OCI-LY7 (cell line): ENCODE measurements at places on chromosomes 12 and 14.

- no peak for DNase-seq
These were observed 149.0 kb upstream of the SEL1L start for GRCh38 chr14:81682701-81683100.

DNA sequence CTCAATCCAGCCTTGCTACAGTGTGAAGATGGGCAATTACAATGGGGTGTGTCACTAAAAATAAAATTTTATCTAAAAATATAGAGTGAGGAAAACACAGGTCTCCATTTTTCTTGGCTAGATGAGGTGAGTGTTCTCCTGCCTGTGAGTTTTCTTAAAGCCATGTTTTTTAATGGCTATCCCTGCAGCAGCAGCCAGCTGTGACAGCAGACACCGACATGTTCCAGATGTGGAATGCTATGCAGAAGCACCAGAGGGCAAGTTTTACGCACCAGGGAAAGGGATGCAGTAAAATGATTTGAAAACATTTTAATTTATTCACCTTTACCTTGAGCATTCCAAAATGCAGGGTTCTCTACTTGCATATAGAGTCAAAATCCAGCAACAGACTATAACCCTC is 577.0 kb upstream of the STXBP6 start:
- DNase-seq, result no peak

- no peak for DNase-seq
These were observed 271.1 kb downstream of the CCER1 start for GRCh38 chr12:90683871-90684270.

DNA sequence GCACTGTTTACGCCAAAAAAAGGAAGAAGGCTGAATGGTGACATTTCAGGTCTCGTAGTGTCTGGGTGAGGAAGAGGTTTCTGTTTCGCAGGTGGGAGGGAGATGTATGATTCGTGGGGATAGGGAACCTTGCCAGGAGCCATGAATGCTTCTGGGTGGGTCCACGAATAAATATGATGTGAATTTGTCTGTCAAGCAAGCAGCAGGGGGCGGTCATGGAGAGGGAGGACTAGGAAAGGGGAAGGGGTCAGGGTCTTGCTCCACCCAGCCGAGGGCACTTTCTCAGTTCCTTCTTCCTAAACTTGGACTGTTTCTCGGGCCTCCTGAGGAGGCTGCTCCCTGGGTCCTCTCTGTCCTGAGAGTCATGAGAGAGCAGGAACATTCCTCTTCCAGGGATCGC is 72.5 kb downstream of the LGMN start:
- DNase-seq, result no peak

DNA sequence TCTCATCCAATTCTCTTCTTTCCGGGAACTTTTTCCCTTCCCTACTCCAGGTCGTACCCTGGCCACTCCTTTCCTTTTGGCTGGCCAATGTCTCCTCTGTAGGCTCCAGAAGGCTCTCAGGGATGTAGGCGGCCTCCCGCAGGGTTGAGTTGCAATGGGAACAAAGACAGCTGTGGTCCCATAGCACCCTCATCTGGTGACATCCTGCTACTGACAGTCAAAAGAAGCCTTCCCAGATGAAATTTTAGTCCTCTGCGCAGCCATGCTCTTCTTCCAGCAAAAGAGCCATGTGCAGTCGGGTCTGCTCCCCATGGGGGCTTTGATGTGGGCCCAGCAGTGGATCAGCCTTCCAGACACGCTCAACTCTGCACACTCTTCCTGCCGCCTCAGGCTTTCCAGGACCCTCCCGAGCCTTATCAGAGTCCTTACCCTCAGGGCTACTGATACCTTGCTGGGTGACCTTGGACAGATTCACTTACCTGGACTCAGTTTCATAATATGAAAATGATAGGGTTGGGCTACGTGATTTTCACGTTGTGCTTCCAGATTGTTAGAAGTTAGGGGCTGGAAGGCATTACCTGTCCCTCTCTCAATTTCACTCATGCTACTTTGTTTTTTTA is 5.5 kb upstream of the CELA1 start:
- DNase-seq, result peak; percentile 48
